ENCODE measurements at places on chromosomes 5 and 9.

GRCh38 chr9:101184813-101185278 lies 156.3 kb downstream of the PLPPR1 start:
- DNase-seq: no peak

GRCh38 chr5:943918-944620 lies 51.4 kb downstream of the TRIP13 start:
- no peak for DNase-seq

GRCh38 chr5:39264528-39264927 lies 45.2 kb upstream of the FYB1 start:
- no peak for DNase-seq

DNA sequence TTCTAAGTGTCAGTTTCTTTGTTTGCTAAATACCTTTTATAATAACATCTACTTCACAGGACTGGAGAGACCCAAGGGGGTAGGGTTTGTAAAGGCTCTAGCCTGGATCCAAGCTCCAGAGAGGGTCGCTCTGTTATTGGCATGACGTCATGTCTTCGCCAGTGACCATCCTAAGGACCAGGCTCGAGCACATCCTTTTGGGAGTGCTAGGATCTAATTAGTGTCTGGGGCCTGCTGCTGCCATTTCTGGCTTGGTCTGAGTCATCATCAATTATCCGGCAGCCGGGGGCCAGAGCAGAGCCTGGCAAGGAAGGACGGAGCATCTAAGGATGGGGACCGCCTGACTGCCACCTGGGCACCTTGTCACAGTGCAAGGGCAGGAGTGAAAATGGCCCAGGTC lies 153.0 kb downstream of the NSG2 start:
- DNase-seq: no peak

GRCh38 chr9:25677301-25678146 lies 720 bp downstream of the TUSC1 start:
- no peak for DNase-seq

DNA sequence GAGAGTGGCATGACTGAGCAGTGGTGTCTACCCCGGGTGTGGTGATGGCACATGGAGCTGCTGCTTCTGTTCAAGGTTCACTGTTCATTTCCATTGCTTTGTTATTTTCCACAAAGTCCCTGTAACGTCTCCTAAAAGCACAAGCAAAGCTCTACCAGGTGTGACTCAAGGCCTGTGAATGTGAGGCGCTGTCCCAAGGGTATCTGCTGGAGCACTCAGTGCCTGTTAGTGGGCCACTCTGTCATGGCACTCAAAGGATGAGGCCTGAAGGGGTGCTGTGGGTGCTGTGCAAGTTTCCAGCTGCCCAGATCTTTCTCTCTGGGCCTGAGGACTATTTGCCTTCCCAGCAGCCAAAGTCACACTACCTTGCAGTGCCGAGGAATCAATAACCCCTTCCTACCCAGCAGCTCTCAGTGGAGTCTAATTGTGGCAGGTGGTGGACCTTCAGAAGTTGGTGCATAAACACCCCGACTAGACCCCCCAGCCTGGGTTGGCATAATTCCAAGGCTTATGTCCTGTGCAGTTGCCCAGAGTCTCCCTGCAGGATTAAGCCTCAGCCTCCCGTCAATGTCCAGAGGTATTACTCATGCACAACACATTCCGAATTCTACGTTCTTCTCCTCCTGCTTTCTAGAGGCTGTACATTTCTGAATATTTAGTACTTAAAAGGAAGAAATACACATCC lies 17.4 kb upstream of the PTCH1 start:
- DNase-seq: no peak

DNA sequence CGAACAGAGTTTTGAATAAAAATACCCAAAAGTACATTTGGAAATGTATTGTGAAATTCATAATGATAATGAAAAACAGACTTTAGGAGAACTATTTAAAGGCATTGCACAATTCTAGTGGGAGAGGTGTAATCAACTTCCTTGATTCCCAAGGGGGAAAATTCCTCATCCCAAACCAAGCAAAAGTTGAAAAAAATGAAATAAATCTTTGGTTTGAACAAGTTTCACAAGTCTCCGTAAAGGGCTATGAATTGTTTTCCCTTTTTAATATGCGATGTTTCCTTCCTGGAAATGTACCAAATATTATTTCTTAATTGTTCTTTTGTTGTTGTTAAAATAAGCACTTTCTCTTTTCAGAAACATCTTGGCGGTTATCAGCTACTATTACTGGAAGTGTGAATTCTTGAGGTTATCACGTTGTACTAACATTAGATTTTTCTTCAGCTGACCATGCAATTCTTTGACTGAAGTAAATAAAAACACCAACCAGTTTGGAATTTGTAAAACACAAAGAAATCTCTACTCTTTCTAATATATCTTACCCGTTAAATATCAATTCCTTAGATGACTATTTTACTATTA lies 59.3 kb downstream of the SVEP1 start:
- DNase-seq: no peak
